ENCODE measurements at places on chromosomes 3 and 15. TPM values are rescaled to one million over a fixed set of nuclear protein-coding genes. Genes with fewer than 3 reads are reported as not detected.

Gene SLC9C1
- total RNA-seq: 0.16 TPM

Gene GOLGA8Q
- not detected for total RNA-seq

Gene EIF4A2
- 240 TPM for total RNA-seq

Gene ARRDC4
- 16.2 TPM for total RNA-seq

Gene ANKRD34C
- not detected for total RNA-seq

Gene TMEM45A
- total RNA-seq: 277 TPM

Gene GOLGA6D
- not detected for total RNA-seq

Gene MYZAP
- total RNA-seq: 0.54 TPM

Gene TRIM59
- 6.7 TPM for total RNA-seq

Gene MLF1
- 4.9 TPM for total RNA-seq

Gene HGD
- total RNA-seq: 5.2 TPM

Gene GOLGA8K
- total RNA-seq: not detected

Gene RLBP1
- total RNA-seq: not detected

Gene ACKR4
- 1.5 TPM for total RNA-seq

Gene VWA5B2
- total RNA-seq: not detected

Gene ROPN1
- not detected for total RNA-seq

Gene LMAN1L
- total RNA-seq: not detected

Gene SI
- total RNA-seq: not detected

Gene DUOXA1
- not detected for total RNA-seq

Gene KATNBL1
- 33.2 TPM for total RNA-seq

Gene GADL1
- not detected for total RNA-seq

Gene GOLGA6B
- not detected for total RNA-seq

Gene STRA6
- 0.16 TPM for total RNA-seq

Gene POC1A
- 1.1 TPM for total RNA-seq

Gene CPLX3
- total RNA-seq: not detected

Gene SLC28A2
- not detected for total RNA-seq

Gene FBXW12
- total RNA-seq: not detected

Gene RBPMS2
- total RNA-seq: under 0.01 TPM

Gene EBLN2
- total RNA-seq: 2.1 TPM

Gene CEMIP
- 537 TPM for total RNA-seq

Gene NR1D2
- total RNA-seq: 6.7 TPM

Gene HTR3E
- not detected for total RNA-seq

Gene RARB
- 5.2 TPM for total RNA-seq

Gene ROBO1
- total RNA-seq: 21.8 TPM

Gene IL17RB
- not detected for total RNA-seq

Gene DNAJC19
- 15.7 TPM for total RNA-seq

Gene BCL2A1
- total RNA-seq: not detected

Gene FBXO40
- not detected for total RNA-seq

Gene FOXB1
- total RNA-seq: not detected

Gene CACNA2D3
- 3.2 TPM for total RNA-seq

Gene MOBP
- not detected for total RNA-seq

Gene CPA3
- total RNA-seq: not detected

Gene IDH3A
- total RNA-seq: 85.4 TPM

Gene LYZL4
- not detected for total RNA-seq

Gene RAB7A
- 57.8 TPM for total RNA-seq

Gene THBS1
- 3,340 TPM for total RNA-seq

Gene ZBTB20
- total RNA-seq: 9.7 TPM

Gene CCDC39
- not detected for total RNA-seq

Gene PLA2G4E
- not detected for total RNA-seq

Gene GOLGA6A
- not detected for total RNA-seq

Gene NR2E3
- not detected for total RNA-seq

Gene TEX55
- total RNA-seq: not detected

All from cardiac atrium fibroblast (primary cell).